ENCODE measurements at places on chromosomes 5 and 9. TPM values are rescaled to one million over a fixed set of nuclear protein-coding genes. Genes with fewer than 3 reads are reported as not detected.
A peak's percentile ranks its signal among the peaks of the same experiment; 100 is the strongest.

Gene TGFBI
- 4.7 TPM for total RNA-seq

Gene MVB12B
- 5.8 TPM for total RNA-seq

Gene RHOBTB3
- 6.6 TPM for total RNA-seq

Gene SPATA31D4
- total RNA-seq = not detected

Gene PAEP
- not detected for total RNA-seq

Gene SLC6A19
- not detected for total RNA-seq

Gene LCN15
- total RNA-seq = not detected

Gene ZNF483
- 46.8 TPM for total RNA-seq

Gene NUDT2
- total RNA-seq = 14.1 TPM

Gene DMRT3
- total RNA-seq = not detected

Gene SDHA
- 78.7 TPM for total RNA-seq

GRCh38 chr5:53942724-53943123 is 367.6 kb downstream of the ARL15 start:
- no peak for DNase-seq

GRCh38 chr5:32299059-32299677 is 13.6 kb downstream of the MTMR12 start:
- DNase-seq = no peak

- no peak for DNase-seq
Observed at GRCh38 chr5:101811466-101811865, 484.6 kb downstream of the SLCO4C1 start.

DNA sequence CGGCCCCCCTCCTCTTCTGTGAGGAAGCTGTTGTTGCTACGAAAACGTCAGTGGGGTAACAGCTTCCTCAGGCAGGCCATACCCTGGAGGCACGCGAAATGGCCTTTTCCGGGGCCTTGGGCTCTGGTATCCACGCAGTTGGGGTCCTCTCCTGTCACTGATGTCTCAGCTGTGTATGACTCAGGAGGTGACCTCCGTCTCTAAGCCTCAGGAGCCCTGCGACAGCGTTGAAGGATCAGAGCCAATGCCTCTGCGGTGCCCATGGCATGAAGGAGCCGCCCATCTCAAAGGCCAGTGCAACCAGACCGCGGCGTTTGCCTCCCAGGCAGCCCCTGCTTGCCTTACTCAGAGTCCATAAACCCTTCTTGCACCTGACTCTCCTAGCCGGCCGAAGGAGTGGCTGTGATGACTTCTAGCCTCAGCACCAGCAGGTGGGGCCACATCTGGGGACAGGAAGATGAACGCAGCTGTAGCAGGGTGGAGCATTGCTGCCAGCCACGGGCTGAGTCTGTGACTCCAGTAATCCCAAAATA is 1.0 kb upstream of the MXD3 start:
- DNase-seq = peak; percentile 84

DNA sequence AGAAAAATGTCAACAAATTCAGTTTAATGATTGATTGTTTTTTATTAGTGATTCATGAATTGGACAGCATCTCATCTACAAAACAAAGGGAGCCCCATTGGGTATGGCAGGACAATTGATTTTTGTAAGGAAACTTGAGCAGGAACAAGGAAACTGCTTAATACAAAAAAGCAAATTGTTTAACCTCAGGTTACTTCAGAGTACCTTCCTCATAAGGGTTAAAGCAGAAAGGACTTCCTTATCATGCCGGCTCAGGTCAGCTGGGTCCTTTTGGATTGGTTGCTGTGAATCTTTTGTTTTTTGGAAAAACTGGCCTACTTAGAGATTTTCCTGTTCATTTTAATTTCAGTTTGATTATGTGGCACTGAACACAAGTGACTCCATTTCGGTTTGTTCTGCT is 211.8 kb downstream of the ARRDC3 start:
- DNase-seq = no peak

GRCh38 chr5:106959387-106959786 is 711.4 kb downstream of the EFNA5 start:
- DNase-seq = no peak

DNA sequence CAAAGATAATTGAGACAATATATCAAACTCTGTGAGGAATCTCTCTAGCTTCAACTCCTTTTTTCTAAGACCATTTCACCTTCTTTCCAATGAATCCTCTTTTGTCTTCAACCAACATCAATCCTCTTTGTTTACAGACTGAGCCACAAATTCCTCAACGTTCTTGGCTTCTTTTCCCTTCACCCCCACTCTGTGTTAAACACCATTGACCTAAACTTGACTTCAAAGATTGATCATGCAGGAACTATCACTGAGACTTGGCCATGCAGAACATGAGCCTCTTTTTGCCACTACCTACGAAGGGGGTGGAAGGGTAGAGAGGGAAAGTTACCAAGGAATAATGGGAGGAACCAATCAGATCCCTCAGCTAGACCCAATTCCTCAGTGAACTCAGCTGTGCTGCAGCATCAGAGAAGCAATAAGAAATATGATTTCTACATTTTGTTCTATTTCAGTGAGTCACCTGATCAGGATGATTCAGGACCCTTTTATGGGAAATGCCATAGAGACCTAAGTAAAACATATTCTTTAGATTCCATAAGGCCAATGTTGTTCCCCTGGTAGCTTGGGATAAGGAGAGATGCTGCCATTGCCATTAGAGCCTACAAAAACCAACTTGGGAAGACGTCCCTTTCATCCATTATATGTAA is 187.7 kb upstream of the RGMB start:
- no peak for DNase-seq

- peak; percentile 30 for DNase-seq
Observed at GRCh38 chr5:134873494-134873893, 677 bp upstream of the TXNDC15 start.

DNA sequence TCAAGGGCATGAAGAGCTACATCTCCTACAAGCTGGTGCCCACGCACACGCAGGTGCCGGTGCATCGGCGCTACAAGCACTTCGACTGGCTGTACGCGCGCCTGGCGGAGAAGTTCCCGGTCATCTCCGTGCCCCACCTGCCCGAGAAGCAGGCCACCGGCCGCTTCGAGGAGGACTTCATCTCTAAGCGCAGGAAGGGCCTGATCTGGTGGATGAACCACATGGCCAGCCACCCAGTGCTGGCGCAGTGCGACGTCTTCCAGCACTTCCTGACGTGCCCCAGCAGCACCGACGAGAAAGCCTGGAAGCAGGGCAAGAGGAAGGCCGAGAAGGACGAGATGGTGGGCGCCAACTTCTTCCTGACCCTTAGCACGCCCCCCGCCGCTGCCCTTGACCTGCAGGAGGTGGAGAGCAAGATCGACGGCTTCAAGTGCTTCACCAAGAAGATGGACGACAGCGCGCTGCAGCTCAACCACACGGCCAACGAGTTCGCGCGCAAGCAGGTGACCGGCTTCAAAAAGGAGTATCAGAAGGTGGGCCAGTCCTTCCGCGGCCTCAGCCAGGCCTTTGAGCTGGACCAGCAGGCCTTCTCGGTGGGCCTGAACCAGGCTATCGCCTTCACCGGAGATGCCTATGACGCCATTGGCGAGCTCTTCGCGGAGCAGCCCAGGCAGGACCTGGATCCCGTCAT is 1.4 kb downstream of the SNX18 start:
- no peak for DNase-seq

- DNase-seq = no peak
Observed at GRCh38 chr9:94981723-94982090, 255.2 kb downstream of the AOPEP start.

DNA sequence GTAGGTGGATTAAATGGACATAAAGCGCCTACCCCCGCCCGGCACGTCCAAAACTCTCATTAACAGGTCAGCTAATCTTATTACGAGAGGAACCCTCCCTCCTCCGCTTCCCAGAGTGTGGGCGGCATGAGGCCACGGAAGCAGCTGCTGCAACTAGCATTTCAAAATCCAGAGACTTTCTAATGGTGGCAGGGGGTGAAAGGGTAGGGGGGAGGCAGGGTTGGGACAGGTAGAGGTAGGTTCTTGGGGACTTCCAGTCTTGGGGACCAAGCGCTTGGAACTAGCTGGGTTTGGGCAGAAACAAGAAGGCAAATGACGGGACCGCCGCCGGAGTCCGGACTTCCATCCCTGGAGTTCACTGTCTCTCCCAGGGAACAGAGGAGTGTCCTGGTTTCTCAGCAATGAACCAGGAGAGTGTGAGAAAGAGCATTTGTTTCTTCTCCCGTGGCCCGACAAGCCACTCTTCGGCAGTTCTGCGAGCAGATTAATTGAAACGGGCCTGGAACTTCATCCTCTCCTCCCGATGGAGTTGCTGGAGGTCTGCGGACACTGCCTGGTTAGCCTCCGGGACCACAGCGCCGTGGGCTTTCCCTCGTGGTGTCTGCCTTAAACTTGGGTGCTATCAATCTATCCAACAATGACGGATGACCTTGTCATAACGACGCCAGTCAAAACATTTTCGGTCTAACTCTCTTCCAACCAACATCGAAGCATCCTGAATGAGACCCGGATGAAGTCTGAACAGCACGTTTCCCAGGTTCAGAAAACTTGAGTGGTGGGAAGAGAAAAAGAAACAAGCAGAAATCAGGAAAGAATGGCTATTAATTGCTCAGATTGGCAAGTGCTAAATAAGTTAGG is 1.6 kb upstream of the PRDM6 start:
- no peak for DNase-seq

GRCh38 chr5:9054322-9054721 is 491.6 kb downstream of the SEMA5A start:
- DNase-seq = no peak

DNA sequence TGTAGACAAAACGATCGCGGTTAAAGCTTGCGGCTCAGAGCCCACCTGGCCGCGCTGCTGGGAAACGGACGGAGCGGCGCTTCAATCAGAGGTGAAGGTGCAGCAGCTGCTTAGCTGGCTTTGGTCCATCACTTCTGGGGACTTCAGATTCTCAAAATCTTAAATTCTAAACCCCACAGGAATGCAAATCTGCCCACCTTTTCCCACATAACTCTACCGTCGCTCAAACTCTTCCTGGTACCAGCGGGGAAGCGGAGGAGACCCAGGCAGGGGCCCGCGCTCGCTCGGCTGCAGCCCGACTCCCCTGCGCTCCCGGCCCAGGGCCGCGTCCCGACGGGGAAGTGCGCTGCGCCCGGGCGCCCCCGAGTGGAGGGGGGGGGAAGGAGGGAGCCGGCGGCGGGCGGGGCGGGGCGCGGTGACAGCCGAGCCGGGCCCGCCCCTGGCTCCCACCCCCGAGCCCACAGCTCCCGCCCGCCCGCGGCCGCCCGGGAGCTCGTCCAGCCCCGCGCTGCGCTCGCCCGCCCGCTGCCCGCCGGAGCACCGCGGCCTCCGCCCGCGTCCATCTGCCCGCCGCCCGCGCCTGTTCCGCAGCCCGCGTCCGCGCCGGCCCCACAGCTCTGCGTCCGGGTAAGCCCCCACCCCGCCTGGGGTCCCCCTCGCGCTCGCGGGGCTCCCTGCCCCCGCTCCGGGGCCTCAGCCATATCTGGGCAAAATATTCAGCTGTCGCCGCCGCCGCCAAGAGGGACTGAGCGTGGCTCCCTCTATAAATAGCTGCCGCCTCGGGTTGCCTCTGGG is at the start of gene TMOD1:
Gene TMOD1 (plus strand): TSS at position 490 of the 795 bp plus-strand sequence. CDS start 22,523 bp downstream, outside the sequence.
- peak; percentile 69 for DNase-seq

DNA sequence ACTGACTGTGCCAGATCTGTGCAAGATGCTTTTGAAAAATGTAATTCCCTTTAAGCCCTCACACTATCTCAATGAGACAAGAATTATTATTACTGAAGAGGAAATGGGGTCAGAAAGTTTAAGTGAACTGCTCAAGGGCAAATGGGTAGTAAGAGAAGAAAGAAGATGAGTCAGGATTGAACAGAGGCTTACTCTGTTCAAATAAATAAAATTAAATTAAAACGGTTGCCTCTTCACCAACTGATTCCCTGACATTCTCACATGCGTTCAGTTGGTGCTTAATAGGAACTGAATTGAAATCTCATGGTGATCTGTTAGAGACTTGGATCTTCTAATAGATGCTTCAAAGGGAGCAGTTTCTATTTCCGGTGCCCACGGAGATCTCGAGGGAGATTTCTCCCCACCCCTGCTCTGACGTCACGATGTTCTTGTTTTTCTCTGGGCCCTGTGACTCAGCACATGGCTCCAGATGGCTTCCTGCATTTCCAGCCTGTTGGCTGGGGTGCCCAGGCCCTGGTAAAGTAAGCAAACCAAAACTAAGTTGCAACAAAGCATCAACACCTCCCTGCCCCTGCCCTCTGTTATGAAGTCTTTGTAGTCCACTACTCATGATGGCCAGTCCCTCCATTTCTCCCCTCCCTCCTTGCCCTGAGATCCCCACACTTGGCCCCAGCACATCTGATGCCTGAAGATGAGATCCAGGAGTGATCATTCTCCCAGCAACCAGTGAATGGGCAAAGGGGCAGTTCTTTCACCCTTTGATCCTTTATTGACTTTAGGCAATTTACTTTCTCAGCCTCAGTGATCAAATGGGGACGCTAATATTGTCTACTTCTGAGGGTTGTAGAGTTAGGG is 106.1 kb upstream of the CPEB4 start:
- no peak for DNase-seq

- DNase-seq = no peak
Observed at GRCh38 chr5:13063088-13063487, 881.4 kb downstream of the DNAH5 start.

- no peak for DNase-seq
Observed at GRCh38 chr5:97601651-97602050, 418.6 kb upstream of the RIOK2 start.

GRCh38 chr5:51227963-51228470 is 155.2 kb upstream of the ISL1 start:
- no peak for DNase-seq

GRCh38 chr9:21991072-21991959 is 2.9 kb downstream of the CDKN2A start:
- no peak for DNase-seq

DNA sequence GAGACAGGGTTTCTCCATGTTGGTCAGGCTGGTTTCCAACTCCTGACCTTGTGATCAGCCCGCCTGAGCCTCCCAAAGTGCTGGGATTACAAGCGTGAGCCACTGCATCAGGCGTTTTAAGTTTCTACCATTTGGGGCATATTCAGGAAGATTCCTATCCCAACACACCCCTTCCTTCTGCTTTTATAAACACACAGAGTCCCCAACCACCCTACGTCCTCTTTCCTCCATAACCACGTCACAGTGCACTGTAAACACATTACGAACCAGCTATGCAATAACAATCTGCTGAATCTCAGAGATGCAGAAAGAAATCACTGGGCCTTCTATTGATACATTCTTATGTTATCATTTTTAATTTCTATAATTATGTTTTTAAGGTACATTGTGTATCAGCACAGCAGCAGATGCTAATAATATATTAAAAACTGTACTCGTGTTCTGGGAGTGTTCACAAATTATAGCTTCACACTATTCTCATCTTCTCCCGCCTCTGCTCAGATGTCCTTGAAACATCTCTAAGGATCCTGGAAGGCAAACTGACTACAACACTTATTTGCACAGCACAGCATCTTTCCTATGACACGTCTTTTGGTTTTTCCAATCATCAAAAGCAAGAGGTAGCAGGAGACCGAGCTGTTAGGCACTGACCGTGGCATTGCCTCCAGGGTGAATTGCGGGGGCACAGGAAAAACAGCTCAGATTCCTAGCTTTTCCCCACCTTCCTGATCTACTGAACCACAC is 60.2 kb downstream of the KCNIP1 start:
- no peak for DNase-seq

- no peak for DNase-seq
Observed at GRCh38 chr9:28834156-28834555, 1260.9 kb upstream of the C9orf72 start.
